T-helper 17 cell (primary cell): ENCODE measurements at places on chromosomes 12 and 14. TPM values are rescaled to one million over a fixed set of nuclear protein-coding genes. Genes with fewer than 3 reads are reported as not detected.

Gene PTCSC3
- not detected for total RNA-seq

Gene MAP1LC3B2
- total RNA-seq = 0.89 TPM

Gene PLA2G1B
- not detected for total RNA-seq

Gene SLCO1C1
- total RNA-seq = not detected

Gene FGD4
- 0.94 TPM for total RNA-seq
